ENCODE measurements at places on chromosomes 1 and 21. TPM values are rescaled to one million over a fixed set of nuclear protein-coding genes. Genes with fewer than 3 reads are reported as not detected.

The CFHR3 gene
- not detected for total RNA-seq

The KCNJ9 gene
- not detected for total RNA-seq

The F3 gene
- 0.92 TPM for total RNA-seq

The RIMS3 gene
- total RNA-seq, result 8.9 TPM

The PDC gene
- not detected for total RNA-seq

GRCh38 chr1:203661572-203661971 is 34.9 kb downstream of the ATP2B4 start:
- no peak for DNase-seq

- no peak for DNase-seq
Observed at GRCh38 chr1:231953660-231954059, 327.1 kb downstream of the DISC1 start.

GRCh38 chr1:41880950-41881885 is 37.5 kb downstream of the HIVEP3 start:
- DNase-seq, result peak; percentile 51

- no peak for DNase-seq
Observed at GRCh38 chr1:94126651-94127050, 5.7 kb upstream of the ABCA4 start.

DNA sequence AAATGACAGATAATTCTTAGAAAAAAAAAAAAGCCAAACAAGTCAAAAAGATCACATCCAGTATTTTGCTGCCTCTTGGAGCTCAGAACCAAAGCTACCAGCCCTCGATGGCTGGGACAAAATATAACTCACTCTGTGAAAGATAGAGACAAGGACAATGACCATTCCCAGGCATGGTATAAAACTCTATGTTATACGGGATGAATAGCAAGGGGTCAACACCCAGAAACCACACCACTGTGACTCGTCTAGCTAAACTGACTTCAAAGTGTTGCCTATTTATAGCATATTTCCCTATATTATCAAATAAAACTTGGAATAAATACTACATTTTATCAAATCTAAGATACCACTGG is 10.1 kb downstream of the TMEM63A start:
- no peak for DNase-seq

GRCh38 chr1:8652467-8653046 is 164.9 kb downstream of the RERE start:
- no peak for DNase-seq

DNA sequence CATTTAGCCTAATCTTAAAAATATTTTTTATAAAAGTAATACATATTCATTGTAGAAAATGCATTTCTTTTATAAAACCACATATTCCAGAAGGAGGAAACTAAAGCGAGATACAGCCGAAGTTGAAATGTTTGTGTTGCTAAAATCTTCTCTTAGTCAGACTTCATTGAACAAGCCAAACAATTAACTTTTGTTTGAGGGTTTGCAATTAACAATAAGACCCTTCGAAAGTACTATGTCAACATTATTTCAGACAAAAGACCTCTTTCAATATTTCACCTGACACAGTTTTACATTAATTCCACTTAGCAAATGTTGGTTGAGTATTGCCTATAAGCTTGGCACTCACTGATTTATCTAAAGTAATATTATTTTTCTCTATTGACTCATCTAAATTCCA is 354.0 kb upstream of the ADAMTS5 start:
- no peak for DNase-seq

DNA sequence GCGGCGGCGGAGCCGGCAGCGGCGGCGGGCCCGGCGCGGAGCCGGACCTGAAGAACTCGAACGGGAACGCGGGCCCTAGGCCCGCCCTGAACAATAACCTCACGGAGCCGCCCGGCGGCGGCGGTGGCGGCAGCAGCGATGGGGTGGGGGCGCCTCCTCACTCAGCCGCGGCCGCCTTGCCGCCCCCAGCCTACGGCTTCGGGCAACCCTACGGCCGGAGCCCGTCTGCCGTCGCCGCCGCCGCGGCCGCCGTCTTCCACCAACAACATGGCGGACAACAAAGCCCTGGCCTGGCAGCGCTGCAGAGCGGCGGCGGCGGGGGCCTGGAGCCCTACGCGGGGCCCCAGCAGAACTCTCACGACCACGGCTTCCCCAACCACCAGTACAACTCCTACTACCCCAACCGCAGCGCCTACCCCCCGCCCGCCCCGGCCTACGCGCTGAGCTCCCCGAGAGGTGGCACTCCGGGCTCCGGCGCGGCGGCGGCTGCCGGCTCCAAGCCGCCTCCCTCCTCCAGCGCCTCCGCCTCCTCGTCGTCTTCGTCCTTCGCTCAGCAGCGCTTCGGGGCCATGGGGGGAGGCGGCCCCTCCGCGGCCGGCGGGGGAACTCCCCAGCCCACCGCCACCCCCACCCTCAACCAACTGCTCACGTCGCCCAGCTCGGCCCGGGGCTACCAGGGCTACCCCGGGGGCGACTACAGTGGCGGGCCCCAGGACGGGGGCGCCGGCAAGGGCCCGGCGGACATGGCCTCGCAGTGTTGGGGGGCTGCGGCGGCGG is 1.0 kb downstream of the ARID1A start:
- no peak for DNase-seq

- no peak for DNase-seq
Observed at GRCh38 chr1:46096269-46097148, 35.9 kb downstream of the PIK3R3 start.

DNA sequence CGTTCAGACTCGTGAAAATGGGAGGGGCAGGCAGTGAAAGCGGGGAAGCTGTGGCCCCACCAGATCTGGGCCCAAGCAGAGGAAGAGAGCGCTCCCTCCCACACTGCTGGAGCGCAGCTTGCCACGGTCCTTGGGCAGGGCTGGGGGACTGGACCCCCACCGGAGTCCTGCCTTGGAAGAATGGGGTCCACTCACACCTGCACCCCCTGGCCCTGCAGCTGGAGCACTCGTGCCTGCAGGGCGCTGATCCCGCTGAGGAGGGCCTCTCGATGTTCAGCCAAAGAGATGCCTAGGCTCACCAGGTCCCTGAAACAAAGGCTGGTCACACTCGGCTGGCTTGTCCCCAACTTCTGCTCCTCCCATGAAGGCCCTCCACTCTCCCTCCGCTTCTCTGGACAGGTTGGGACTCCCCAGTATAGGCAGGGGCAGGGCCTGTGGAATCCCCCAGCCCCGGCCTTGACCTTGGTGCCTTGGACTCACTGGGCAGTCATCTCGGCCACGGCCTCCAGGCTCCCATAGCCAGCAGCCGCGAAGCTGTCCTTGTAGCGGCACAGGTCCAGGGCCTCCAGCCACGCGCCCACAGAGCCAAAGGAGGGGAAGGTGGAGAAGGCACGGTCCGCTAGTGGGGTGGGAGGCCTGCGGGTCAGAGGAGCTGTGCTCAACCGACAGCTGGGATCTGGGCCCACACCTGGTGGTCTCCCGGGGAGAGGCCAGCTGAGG is 26.0 kb downstream of the CDCA8 start:
- DNase-seq, result no peak

GRCh38 chr21:34029743-34030528 is 43.4 kb upstream of the MRPS6 start:
- DNase-seq, result peak; percentile 10

GRCh38 chr1:221397606-221398005 is 344.3 kb downstream of the DUSP10 start:
- DNase-seq, result no peak

- DNase-seq, result no peak
Observed at GRCh38 chr1:228434689-228435088, 18.0 kb upstream of the TRIM17 start.

DNA sequence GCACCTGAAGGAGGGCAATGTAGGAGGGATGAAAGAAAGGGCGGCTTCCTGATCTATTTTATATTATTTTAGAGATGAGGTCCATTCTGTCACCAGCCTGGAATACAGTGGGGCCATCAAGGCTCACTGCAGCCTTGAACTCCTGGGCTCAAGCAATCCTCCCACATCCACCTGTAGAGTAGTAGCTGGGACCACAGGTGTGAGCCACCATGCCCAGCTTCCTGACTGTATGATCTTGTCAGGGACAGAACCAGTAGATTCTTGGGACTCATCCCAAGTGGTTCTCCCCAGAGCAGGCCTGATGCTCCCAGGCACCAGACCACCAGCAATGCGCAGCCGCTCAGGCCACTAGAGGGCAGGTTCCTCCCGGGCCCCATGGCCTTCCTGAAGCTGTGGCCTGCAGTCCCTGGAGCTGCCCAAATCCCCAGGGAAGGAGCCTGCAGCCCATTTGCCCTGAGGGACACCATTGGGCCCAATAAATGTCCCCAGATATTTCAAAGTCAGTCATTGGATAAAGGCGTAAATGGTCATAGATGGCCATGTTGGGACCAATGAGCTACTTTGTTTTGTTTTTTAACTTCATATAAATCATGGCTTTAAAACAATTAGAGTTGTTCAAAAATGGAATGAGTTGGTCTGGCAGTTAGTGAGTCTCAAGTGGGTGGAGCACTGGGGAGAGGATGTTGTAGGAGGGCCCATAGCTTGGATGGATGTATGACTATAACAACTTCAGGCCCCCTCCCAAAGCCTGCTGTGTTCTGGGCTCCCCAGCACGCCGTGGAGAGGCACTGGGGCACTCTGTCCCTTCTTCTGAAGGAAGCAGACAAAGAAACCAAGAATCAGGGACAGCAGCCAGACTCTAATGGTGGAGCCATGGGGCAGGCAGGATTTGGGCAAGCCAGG is 44.7 kb upstream of the GOLT1A start:
- peak; percentile 30 for DNase-seq

DNA sequence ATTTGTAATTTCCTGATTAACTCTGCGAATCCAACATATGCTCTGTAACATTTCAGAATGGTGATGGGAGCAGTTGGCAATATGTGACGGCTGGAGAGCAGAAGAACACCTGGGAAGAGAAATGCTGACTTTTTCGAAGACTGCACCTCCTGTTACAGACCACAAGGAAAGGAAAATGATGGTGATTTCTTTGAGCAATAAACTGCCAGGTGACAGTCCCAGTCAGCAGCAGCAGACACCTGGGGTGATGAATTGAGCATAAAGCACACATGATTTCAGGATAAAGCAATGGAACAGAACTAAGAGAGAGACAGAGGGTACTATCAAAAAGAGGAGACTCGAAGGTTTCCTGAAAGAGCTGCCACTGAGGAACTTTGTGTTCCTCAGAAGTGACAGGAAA is 528.6 kb downstream of the NEGR1 start:
- DNase-seq, result peak; percentile 61

GRCh38 chr1:113860891-113861290 is 10.6 kb downstream of the PTPN22 start:
- DNase-seq, result no peak
